ENCODE measurements at places on chromosomes 11 and 22.

GRCh38 chr11:121762820-121763219, 310.1 kb upstream of the SORL1-AS1 start:
- no peak for DNase-seq

- DNase-seq, result no peak
Measured at GRCh38 chr11:92702037-92702804, 267.2 kb upstream of the MTNR1B start.

DNA sequence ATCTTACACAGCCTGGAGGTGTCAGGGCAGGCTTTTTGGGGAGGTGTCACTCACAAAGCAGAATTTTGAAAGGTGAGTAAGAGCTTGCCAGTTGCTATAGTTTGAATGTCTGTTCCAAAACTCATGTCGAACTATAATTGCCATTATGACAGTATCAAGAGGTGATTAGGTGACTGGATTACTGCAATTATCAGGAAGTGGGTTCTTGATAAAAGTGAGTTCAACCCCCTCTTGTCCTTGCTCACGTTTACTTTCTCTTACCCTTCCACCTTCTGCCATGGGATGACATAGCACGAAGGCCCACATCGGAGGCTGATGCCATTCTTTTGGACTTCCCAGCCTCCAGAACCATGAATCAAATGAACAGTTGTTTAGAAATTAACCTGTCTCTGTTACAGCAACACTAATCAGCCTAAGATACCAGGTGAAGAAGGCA, 4.7 kb upstream of the C11orf86 start:
- no peak for DNase-seq

DNA sequence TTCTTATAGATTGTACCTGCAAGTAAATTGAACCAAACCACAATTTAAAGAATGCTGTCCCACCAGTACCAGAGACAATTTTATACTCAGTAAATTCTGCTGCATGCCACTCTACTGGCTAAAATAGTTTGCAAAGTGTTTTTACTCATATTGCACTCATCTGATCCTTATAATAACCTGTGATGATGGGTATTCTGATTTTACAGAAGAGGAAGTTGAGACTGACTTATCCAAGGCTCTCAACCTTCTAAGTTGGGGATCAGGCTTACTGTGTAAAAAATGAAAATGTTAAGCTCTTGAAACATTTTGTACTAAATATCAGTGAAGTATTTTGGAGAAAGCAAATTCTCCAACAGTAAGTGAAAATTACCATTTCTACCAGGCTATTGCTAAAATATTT, 37.9 kb downstream of the RNF169 start:
- DNase-seq, result no peak

GRCh38 chr22:44244265-44244822, 63.6 kb downstream of the PARVG start:
- no peak for DNase-seq

- no peak for DNase-seq
Measured at GRCh38 chr11:92413757-92414513, 189.3 kb downstream of the FAT3 start.

DNA sequence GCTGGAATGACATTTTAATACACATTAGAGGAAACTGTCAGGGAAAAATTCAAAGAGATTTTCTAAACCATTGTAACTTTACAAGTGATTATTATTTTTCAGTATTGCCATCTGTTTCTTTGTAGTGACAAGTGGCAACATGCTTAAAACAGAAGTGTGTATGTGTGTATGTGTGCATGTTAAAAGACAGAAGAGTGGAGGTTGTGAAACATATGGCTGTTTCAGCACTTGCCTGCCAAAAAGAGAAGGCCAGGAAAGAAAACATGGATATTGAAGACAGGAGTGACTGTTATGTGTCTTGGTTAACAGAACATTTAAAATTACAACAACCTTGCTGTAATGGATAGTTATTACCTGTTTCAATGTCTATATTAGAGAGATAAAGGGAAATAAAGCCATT, 24.3 kb upstream of the VWA5A start:
- no peak for DNase-seq

GRCh38 chr11:47410370-47411264, 2.2 kb downstream of the SLC39A13 start:
- DNase-seq, result no peak

DNA sequence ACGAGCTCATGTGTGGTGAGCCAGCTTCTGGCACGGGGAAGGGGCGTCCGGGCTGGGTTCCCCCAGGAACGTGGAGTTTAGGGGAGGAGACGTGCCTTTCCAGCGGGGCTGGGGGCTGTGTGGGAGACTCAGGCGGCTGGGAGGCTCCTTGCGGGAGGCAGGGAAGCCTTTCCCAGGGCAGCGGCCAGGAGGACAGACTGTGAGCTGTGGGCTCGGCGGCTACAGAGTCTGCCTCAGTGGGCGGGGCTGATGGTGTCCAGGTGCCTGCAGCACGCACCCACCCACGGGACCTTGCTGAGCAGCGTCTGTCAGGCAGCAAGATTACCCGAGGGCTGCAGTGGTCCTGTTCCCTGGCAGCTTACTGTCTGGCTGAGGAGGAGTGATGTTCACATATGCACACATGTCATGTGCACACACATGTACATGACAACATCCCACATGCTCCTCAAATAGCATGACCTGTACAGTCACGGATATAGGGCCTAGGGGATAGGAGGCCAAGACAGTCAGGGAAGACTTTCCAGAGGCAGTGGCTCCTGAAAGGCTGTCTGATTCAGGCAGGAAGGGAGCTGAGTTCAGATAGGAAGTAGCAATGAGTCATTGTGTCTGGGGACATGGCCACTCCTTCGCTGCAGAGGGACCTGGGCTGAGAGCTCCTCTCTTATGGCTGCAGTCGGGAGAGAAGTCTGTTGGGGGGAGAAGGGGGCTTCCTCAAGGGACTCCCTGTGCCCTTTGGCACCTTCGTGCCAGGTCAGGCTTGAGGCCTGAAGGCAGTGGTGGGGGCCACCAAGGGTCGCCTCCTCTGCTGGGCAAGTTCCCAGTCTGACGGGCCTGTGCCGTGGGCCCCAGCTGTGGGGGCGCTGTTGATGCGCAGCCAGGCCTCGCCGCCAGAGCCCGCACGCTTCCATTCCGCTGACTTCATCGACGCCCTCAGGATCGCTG, 23.3 kb upstream of the PPP6R3 start:
- DNase-seq, result no peak

DNA sequence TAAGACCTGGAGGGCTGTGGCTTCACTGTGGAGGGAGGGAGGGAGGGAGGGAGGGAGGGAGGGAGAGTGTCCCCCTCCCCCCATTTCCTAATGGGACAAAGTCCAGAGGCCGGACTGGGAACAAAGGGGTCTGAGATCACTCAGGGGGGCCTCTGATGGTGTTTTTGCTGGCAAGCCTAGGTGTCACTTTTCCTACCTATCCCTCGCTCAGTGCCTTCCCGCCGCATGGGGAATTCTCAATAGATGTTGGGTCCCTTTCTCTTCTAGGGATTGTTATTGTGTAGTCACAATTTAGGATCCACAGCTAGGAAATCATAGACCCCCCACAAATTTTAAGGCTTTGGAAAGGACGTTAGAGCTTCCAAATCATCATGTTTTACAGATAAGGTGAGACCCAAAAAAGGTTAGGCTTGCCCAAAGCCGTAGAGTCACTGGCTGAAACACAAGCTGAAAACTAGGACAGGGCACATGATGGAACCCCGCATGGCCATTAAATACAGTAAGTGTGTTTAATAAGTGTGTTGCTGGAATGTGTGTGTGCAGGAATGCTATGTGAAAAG, 4.8 kb upstream of the FTH1 start:
- DNase-seq, result no peak

DNA sequence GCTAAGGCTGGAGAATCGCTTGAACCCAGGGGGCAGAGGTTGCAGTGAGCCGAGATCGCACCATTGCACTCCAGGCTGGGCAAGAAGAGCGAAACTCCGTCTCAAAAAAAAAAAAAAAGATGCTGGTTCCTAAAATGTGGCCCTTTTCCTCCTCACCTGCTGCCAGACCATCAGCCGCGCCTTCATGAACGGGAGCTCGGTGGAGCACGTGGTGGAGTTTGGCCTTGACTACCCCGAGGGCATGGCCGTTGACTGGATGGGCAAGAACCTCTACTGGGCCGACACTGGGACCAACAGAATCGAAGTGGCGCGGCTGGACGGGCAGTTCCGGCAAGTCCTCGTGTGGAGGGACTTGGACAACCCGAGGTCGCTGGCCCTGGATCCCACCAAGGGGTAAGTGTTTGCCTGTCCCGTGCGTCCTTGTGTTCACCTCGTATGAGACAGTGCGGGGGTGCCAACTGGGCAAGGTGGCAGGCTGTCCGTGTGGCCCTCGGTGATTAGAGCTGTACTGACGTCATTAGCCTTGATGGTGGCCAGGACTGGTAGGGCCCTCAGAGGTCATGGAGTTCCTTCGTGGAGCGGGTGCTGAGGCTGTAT, 50.7 kb upstream of the PPP6R3 start:
- no peak for DNase-seq

DNA sequence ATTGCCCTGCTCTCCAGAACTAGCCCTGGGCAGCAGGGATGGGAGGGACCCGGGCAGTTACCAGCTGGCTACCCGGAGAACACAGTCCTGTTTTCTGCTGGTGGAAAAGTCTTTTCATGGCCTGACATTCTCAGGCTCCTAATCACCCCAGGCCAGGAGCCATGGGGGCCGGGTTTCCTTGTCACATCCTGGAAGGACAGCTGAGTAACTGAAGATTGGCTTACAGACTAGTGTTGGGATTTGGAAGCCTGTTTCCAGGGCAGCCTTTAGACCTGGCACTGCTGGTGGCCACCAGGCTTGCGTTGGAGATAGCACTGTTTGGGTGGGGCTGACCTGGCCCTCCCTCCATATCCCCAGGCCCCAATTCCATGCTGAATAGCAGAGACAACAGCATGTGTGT, 349.0 kb downstream of the CTTN start:
- no peak for DNase-seq

DNA sequence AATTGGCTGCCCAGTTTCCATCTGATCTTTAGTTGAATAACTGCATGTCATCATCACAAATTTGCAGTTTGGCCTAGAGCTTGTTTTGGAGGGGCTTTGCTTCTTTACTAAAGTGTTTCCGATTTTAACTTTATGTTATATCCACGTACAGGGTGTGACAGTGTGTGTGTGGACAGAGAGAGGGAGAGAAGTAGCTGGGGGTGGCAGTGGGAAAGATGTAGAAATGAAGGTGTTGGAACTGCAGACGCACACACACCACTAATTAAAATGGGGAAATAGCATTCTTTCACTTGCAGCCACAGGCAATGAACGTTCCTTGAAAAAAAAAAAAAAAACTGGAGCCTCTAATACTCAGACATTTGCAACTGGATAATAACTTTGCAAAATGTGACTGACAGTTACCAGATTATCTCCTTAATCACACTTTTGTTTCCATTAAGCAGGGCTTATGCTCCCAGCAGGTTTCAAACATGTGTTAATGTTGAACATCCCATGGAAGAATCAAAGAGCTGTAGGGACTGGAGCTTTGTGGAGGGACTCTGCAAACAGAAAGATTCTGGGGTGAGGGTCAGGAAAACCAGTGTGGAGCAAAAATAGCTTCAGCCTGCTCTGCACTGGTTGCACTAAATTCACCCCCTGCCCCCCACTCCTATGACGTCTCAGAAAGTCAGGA, 238.1 kb upstream of the TENM4 start:
- no peak for DNase-seq

- DNase-seq, result no peak
Measured at GRCh38 chr22:27493796-27494195, 307.8 kb downstream of the MN1 start.

DNA sequence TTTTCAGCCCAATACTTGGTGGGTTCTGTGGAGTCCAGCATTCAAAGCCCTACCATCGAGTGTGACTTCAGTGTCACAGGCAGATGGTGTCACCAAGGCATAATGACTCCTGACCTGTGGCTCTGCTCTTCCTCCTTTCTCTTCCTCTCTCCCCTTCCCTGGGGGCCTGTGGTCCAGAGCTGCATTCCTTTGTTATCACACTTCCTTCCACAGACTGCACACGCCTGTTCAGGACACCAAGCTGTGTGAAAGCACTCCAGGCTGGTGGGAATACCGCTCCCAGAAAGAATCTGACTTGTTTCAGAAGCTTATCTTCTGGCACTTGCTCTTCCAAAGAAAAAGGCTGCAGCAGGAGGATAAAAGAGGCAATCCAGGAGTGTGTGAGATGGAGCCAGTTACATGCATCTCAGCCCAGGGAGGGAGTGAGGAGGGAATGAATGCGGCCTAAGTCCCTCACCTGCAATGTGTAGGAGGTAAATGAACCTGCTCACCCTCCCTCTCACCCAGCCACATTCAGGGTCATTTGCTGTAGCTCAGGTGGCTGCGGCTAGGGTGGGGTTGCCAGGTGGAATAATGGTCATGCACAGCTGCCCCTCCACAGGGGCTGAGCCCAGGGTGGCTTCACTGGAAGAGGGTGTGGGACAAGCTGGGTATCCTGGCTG, 79.3 kb downstream of the ADAMTS15 start:
- no peak for DNase-seq

DNA sequence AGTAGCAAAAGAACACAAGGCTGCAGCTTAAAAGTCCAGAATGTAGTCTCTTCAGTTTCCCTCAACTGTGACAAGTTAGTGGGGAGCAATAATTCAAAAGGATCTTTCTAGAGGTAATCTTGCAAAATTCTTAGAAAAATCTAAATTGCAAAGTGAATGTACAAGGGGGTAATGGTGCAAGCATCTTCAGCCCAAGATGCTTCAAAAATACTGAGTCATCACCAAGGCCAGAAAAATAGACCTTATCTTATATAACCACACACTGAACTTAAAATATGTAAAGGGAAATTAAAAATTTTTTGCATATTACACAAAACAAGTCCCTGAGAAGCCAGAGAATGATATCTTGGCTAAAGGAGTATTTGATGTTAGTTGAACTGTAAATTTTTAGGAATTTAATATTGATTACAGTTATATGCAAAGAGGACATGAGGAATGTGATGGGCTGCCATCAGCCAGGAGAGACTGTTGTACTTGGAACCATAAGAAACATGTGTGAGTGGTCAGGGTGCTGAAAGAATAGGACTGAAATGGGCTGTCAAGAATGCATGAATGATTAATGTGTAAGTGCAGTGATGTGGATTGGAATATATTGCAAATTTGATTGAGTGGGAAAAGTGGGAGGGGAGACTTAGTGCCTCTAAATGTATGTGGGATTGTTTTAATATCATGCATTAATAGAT, 85.7 kb upstream of the LIN7C start:
- DNase-seq, result no peak

- no peak for DNase-seq
Measured at GRCh38 chr11:69251639-69252489, 42.1 kb upstream of the MYEOV start.

- DNase-seq, result no peak
Measured at GRCh38 chr11:110621826-110622225, 90.4 kb downstream of the ARHGAP20 start.

GRCh38 chr11:27770576-27770975, 70.3 kb upstream of the BDNF start:
- DNase-seq, result no peak
